ENCODE measurements at places on chromosomes 6 and 20. TPM values are rescaled to one million over a fixed set of nuclear protein-coding genes. Genes with fewer than 3 reads are reported as not detected.

KCNG1 gene
- not detected for total RNA-seq

FERMT1 gene
- 0.53 TPM for total RNA-seq

TUBB2B gene
- 1.4 TPM for total RNA-seq

C6orf15 gene
- total RNA-seq: not detected

PRPH2 gene
- 0.79 TPM for total RNA-seq

TBXT gene
- total RNA-seq: not detected
